ENCODE measurements at places on chromosomes 7 and 10.
A peak's percentile ranks its signal among the peaks of the same experiment; 100 is the strongest.

DNA sequence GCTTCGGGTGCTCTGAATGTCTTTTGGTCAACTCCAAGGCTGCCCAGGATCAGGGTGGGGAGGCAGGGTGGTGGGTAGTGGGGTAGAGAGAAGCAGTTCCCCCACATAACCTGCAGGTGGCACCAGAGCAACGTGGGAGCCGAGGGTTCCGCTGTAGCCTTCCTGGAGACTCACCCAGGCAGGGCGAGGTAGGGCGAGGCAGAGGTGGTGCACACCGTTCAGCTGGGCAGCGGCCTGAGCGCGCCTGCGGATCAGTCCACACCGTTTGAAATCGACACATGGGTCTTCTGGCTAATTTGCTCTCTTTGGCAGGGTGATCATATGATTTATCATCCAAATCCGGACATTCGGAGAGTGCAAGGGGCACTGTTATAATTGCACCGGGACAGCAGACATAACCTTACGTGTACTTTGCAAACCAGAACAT lies 41.4 kb upstream of the MAP3K8 start:
- no peak for DNase-seq

- peak; percentile 95 for DNase-seq
Observed at GRCh38 chr7:22582863-22583622, 83.1 kb upstream of the STEAP1B start.

- DNase-seq, result no peak
Observed at GRCh38 chr10:34791947-34792346, 23.1 kb downstream of the PARD3 start.

DNA sequence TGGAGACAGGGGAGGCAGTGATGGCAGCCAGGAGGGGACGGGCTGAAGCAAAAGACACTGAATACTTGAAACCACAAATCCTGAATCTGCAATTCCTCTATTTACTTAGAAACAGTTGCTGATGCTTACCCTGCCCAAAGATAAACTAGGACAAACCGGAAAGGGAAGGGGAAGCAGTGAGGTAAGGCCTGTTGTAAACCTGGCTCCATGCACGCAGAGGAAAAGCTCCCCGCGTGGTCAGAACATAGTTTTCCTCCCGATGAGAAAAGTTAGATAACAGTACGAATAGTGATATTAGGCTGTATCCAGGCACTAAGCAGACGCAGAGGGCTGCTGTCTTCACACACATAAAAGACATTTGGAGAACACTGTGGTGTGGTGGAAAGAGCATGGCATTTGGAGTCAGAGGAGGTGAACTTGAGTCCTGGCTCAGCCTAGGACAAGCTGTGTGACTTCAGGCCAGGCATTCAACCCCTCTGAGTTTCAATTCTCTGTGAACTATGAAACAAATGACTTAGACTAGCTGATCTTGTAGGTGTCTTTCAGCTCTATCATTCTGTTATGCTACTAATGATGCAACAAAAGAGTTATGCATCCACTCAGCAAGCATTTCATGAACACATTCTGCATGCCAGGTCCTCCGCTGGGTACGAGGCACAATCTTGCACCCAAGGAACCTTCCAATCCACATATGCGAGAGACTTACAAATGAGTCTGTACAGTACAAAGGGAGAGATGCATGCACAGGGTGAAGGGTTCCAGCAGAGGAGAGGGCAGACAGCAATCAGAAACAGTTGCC lies 80.9 kb downstream of the SORBS1 start:
- DNase-seq, result no peak

All from HS-5 (cell line).